ENCODE measurements at places on chromosomes 12 and 14. TPM values are rescaled to one million over a fixed set of nuclear protein-coding genes. Genes with fewer than 3 reads are reported as not detected.

DNA sequence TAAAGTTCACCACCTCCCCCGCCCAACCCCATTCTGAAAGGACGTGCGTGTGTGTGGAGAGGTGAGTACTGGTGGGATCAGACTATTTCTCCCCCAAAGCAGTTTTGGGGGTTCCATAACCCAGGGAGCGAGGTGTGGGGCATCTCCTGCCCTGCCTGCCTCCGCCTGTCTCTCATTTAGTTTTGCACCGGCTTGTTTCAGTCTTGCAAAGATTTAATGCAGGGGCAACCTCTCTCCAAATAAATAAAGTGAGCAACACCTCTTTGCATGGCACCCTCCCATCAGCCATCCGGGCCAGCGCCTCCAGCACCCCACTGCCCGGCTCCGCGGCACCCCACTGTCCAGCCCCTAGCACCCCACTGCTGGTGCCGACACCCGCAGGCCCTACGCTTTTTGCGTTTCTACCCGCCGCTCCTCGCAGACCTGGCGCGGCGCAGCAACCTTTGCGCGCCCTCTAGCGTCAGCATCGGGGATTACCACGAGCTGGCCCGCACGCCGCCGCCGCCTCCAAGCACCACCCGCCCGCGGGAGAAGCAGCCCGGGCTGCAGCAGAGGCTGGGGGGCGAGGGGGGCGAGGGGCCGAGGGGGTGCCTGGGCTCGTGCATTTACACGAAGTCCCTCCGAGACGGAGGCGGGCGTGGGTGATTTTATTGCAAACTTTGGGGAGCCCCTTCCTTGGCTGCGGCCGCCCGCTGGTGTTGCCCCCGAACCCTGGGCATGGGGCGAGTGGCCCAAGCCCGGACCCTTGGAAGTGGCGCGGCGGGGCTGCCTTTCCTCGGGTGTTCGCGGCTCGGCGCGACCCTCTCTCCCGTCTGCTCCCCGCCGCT is 55.8 kb upstream of the VRK1 start:
- peak; percentile 26 for DNase-seq

DNA sequence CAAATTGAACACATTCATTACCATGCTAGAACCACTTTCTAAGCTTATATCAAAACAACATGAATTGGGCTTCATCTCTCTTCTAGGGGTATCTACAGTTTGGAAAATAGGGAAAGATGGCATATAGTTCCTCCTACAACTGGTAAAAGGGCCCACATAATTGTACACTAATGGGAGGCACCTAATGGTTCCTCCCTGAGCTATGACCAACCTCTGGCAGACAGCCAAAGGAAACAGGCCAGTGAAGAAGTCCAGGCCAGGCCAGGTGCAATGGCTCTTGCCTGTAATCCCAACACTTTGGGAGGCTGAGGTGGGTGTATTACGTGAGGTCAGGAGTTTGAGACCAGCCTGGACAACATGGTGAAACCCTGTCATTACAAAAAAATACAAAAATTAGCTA is 23.2 kb upstream of the APOF start:
- DNase-seq = no peak

GRCh38 chr12:32896432-32897280 is at the start of gene PKP2:
PKP2 (minus strand) TSS chr12:32896777; CDS start chr12:32896731, 46 bp downstream.
- DNase-seq = peak; percentile 55

- DNase-seq = no peak
Observed at GRCh38 chr12:113957627-113958026, 8.5 kb downstream of the RBM19 start.

DNA sequence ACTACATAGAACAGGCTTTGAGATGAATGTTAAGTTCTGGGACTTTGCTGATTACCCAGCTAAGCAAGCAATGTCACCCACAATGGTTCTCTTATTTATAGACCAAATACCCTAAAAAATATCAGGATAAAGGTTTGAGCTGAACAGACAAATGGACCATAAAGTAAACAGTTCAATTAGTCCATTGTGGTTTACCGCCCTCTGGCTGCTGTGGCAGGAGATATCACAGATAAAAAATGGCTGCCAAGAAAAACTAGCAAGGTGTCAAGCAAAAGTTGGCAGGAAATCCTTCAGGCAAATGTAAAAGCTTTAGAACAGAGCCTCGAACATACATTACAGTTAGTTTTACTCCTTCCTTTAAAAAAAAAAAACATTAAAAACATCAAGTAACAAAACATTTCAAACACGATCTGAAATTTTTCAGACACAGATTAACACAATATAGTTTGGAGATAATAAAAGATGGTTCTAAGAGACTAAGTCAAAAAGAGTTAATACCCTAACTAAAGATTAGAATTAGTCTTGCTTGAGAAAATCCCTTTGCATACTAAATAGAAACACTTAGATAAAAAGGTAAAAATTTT is 41.3 kb downstream of the MED13L start:
- DNase-seq = peak; percentile 43

Gene CLEC4A
- total RNA-seq = not detected

Gene LMBR1L
- 20.5 TPM for total RNA-seq

Gene TUNAR
- total RNA-seq = not detected

Gene DPY19L2
- not detected for total RNA-seq

Gene ACVRL1
- 1.4 TPM for total RNA-seq

Measured in MG63 (cell line).